ENCODE measurements at places on chromosomes 4 and X.
A peak's percentile ranks its signal among the peaks of the same experiment; 100 is the strongest.

DNA sequence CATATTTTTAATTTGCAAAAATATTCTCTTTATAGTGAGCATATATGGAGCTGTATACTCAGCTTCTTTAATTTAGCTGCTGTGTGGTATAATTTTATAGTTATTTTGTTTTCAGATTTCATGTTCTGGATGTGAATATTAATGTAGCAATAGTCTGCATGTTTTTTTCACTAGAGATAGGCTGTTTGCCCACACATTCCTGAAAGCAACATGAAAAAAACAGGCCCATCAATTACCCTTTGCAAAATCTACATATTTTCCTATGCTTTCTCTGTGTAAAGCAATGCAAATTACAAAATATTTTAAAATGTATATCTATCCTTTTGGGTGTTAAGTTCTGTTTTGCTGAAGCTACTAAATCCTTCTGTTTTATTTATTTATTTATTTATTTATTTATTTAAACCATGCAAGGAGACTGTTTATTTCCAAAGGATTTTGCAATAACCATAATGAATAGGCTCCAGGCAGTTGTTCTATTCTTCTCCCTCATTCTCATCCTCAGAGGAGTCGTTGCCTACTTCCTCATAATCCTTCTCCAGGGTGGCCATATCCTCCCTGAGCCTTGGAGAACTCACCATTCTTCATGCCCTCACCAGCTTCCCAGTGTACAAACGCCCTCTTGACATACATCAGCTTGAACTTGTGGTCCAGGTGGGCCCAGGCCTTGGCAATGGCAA is 277.1 kb downstream of the ANKRD50 start:
- no peak for DNase-seq

GRCh38 chr4:166658585-166658984 is 575.7 kb downstream of the SPOCK3 start:
- DNase-seq = no peak

- no peak for DNase-seq
Measured at GRCh38 chr4:169968999-169969398, 57.2 kb downstream of the MFAP3L start.

GRCh38 chr4:108350332-108350731 is 181.6 kb upstream of the LEF1 start:
- no peak for DNase-seq

GRCh38 chrX:41164449-41164848 is 79.2 kb downstream of the USP9X start:
- DNase-seq = no peak

DNA sequence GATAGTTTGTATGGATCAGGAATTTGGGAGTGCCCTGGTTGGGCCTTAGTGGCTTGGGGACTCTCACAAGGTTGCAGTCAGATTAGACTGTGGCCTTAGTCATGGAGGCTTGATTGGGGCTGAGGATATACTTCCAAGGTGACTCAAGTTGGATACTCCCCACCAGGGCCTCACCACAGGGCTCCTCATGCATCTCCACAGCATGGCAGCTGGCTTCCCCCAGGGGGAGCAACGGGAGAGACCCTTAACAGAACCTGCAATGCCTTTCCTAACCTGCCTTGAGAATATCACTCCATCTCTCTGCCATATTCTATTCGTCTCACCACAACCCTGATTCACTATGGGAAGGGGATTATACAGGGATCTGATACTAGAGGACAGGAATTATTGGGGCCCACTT is 161.9 kb downstream of the RELL1 start:
- DNase-seq = no peak

- DNase-seq = no peak
Measured at GRCh38 chr4:156477636-156478035, 494.0 kb downstream of the PDGFC start.

DNA sequence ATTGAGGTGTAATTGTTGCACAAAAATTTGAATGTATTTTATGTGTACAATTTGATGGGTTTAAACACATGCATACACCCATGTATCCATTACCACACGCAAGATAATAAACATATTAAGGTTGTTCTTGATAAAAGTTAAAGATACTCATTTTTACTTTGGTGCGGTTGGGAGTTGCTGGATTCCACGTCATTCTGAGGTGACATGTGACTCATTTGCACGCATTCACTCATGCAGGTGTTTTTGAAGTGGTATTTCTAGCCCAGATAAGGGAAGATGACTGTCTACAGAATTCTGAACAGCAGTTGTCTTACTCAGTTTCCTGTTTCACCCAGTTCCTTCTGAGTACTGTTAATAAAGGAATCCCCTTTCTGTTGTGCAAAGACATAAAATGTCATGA is 142.0 kb downstream of the RTL3 start:
- peak; percentile 83 for DNase-seq

DNA sequence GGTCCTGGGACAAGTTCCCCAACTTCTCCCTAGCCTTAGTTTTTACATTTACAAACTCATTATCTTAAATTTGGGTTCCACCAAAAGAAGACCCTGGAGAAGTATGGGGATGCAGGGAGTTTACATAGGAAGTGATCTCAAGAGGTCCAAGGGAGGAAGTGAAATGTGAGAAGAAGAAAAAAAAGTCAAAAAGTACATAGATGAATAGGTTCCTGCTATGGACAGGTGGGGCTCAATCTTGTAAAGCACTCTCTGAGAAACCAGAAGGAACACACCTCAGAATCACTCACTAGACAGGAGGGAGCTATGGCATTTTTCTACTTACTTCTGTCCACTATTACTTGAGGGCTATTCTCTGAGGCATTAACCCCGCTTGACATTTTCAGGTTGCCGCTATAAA is 56.6 kb downstream of the ARHGAP6 start:
- no peak for DNase-seq

GRCh38 chrX:134634691-134635090 is 23.6 kb downstream of the PLAC1 start:
- DNase-seq = no peak

DNA sequence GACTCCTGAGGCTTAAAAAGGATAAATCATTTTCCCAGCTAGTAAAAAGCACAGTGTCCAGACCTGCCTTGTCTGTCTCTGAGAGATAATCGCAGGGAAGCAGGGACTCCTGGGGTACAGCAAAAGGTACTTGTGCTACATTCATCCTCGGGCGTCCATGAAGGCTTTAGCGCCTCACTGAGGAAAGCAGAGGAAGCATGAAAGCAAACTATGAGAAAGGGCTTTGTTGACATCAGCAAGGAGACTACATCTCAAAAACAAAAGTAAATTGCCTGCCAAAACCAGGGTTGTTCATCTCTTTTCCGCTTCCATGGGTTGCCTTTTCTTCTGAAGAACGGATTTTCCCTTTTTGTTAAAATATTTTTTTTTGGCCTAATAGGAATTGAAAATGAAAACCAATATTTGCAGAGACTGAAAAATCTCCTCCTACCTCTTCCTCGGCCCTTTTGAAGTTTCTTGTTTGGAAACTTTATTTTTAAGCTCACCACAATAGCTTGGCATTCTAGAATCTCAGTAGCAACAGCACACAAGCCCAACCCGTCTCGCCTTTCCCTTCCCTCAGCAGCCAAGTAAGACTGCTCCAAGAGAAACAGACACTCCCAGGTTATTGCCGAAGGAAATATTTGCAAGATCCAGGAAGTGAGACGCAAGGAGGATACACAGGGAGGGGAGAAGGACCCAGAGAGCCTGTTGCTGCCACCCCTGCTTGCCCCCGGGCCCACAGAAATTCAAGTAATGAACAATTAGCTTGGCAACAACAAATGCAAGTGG is 148.3 kb upstream of the DGKK start:
- DNase-seq = no peak

DNA sequence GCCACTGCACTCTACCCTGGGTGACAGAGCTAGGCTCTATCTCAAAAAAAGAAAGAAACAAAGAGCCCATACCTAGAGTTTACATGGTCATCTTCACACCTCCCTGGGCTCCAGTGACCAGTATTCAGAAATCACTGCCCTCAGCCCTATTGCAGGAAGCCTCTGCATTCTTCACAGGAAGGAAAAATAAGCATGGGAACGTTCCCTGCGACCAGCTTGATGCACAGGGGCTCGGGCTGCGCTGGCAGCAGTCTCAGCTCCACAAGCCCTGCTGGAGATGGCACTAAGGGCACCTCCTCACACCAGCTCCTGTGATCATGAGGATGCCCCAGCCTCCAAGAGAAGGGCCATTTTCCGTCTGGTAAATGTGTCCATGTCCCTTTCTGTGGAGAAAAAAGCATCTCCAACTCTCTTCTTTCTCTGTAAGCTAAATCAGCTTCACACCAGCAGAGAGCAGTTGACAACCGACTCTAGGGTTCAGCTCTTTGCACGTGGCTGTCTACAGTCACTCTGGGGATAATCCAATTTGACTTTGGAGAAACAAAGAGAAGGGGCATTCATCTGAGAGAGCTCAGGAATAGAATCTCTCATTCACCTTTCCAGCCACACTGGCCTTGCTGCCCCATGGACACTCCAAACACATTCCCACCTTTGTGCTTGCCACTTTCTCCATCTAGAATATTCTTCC is 33.1 kb downstream of the LDB2 start:
- no peak for DNase-seq

- no peak for DNase-seq
Measured at GRCh38 chr4:113732967-113733527, 28.5 kb downstream of the CAMK2D start.

DNA sequence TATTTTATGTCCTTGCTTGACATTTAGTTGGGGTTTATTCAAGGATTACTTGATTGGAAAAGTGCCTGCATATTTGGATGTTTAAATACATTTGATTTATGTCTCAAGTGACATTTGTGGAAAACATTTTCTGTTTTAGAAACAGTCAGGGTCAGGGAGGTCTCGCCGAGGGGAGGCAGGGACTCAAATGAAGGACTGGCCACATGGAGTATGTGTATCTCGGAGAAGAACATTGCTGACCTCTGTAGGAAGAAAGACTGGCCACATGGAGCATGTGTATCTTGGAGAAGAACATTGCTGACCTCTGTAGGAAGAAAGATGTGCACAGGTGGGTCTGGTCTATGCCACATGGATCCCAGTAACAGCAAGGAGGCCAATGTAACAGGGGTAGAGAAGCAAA is 233.6 kb downstream of the TRIML1 start:
- DNase-seq = no peak

- no peak for DNase-seq
Measured at GRCh38 chrX:2679534-2680485, 11.3 kb upstream of the CD99 start.

DNA sequence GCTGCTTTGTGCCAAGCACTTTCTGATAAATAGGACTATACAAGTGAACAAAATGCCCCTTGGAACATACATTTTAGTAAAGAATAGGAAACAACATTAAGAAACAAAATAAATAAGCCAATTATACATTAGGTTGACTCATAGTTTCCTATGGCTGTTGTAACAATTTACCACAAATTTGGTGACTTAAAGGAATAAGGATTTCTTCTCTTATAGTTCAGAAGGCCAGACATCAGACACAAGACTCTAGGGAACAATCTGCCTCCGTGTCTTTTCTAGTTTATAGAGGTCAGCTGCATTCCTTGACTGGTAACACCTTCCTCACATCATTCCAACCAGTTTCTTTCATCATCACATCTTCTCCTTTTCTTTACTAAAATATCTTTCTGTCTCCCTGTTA is 235.9 kb upstream of the PCDH18 start:
- DNase-seq = no peak

DNA sequence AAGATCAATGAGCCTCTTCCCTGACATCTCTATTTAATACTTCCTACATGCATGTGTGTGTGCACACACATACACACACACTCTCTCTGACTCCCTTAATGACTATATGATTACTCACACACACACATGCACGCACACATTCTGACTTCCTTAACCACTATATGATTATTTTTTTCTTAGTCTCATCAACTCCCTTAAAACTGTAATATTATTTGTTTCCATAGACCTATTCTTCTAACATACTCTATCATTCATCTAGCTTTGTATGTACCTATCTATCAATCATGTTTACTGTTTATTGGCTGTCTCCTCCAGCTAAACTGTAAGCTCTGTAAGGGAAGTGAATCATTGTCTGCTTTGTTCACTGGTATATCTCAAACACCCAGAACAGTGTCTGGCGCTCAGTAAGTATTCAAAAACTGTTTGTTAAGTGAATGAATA is 236.6 kb downstream of the RASL11B start:
- no peak for DNase-seq

GRCh38 chr4:95248720-95249425 is 299.9 kb downstream of the UNC5C start:
- no peak for DNase-seq

GRCh38 chr4:36997727-36998126 is 246.8 kb upstream of the NWD2 start:
- DNase-seq = no peak

DNA sequence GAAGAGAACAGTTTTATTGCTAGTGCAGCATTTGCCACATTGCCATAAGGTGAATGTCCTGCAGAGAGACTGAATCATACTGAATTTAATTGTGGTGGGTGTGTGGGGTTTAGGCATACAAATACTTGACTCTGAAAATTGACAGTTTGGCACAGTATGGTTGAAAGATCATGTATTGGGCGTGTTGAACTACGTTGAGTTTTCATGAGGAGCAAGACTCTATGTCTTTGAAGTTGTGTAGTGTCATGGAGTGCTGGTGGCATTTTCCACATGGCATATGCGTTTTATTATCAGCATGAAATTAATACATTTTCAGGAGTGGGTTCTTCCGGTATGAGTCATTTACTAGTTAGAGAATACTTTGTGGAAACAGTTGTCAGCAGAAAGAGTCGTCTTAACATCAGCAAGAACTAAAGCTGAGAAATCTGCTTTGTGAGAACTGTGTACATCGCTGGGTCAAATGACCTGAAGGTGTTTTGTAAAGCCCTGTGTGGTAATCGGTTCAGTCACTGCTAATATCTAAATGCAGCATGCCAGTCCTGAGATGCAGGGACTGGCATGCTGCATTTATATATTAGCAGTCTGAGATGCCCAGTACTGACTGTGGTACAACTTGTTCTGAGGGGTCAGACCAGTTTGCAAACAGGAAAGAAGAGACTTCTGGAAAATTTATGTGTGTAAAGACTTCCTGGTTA is 50.3 kb downstream of the ARHGAP10 start:
- DNase-seq = no peak

DNA sequence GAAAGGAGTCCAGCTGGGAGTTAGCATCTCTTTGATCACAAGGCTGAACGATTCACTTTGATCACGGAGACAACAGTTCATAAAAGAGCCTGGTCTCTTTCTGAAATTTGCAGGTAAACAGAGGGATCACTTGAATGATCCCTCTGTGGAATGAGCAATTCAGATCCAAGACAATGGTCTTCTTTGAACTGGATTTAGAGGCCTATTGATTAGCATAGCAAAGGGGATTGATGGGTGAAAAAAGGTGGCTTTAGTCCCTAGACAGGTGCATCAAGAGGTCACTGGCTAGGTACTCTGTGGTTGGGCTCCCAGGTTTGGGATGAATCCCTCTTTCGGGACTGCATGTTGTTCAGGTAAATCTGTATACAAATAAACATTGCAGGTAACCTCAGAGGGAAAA is 223.8 kb upstream of the TAPT1 start:
- no peak for DNase-seq

- no peak for DNase-seq
Measured at GRCh38 chrX:110403441-110404238, 45.0 kb downstream of the RTL9 start.

DNA sequence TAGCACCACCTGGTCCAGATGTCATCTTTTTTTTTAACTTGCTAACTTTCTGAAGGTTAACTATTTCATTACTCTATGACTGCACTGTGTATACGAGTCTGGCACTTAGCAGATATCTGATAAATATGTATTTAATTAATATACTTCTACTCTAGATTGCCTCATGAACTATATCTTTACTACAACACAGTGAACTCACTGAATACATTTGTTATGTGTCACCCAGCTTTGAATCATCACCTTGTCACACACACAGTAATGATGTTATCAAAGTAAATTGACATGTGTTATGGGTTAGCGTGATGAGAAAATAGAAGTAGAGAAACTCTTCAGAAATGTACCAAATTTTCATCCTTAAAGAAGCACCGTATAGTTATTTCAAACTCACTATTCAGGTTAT is 419.3 kb upstream of the ADGRL3 start:
- DNase-seq = no peak
